GF-D8 (cell line): ENCODE measurements at places on chromosomes 7 and 10.

DNA sequence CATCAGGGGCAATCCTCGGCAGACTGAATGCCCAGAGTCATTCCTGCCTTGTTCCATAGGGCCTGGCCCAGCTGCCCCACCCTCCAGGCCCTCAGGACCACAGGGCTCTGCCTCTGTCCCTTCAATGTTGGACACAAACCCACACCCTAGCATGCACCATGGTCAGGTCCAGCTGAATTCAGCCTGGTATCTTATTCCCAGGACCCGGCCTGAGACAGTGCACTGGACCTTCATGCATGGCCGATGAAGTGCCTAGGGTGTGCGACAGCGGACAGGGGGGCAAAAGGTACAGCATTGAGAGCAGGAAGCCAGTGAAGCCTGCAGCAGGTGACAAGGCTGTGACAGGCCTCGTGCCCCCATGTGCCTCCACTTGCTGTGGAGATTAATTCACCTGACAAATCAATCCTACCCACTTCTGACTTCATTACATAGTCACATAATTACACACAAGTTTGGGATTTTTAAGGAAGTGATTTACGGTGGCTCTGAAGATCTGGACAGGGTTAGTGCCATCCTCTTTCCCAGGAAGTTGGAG is 261.9 kb downstream of the GRID1 start:
- no peak for DNase-seq

DNA sequence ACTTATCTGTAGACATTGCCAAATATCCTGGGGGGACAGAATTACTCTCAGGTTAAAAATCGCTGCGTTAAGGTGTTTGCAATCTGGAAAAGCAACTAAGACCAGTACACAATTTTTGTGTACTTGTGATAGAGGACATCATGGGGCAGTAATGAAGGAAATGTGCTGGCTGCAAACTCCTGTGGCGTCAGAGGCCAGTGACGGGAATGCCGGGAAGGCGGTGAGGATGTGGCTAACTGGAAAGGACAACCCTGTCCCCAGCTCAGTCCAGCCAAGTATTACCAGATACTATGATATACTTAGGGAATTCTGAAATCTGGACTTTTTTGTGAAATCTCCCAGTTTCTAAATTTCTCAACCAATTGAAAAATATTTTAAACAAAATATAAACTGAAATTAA is 103.1 kb upstream of the NANOS1 start:
- no peak for DNase-seq

DNA sequence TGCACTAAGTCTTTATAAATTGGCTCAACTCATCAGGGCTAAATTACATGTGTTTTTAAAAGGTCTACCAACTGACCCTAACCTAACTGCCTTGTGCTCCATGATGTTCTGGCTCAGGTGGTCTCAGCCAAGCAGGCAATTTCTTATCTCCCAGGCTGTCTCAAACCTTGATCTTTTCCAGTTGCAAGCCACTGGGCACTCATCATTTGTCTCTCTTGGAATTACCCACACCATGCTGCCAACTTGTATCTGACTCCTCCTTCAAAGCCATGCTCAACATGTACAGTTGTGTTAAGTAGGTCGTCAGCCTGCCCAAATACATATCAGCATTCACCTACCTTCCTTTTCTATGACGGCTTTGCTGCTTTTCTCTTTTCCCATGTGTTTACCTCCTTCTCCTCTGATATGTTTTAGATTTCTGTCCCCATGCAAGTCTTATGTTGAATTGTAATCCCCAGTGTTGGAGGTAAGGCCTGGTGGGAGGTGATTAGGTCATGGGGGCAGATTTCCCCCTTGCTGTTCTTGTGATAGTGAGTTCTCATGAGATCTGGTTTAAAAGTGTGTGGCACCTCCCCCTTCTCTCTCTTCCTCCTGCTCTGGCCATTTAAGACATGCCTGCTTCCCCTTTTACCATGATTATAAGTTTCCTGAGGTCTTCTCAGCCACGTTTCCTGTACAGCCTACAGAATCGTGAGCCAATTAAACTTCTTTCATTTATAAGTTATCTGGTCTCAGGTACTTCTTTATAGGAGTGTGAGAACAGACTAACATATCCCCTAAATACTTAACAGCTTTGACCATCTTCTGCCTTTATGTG is 130.0 kb downstream of the ELAPOR2 start:
- DNase-seq: no peak

DNA sequence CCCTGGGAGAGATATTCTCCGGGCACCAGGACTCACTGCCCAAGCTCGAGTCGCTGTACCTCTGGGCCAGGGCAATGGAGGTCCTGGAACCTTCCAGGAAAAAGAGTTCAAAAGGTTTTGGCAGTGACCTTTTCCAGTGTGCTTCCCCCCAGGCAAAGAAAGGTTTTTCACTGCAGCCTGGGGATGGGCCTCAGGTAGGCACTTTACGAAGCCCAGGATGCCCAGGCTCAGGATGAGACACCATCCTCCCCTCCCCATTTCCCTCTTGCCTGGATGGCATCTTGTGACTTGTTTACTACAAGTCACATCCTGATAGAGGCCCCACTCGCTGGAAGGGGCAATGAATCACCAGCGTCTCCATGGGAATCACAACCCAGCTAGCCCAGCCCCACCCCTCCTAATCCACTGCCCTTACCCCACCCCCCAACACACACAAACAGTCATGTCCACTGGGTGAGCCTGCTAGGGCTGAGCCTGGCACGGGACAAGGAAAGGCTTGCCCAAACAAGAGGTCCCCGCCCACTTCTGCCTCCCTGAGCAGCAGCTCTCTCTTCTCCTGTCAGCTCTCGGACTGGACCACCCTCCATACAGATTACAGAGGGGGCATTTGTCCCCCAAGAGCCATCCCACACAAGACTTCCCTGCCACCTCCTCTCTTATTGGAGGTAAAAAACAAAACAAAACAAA is 93.8 kb upstream of the SMNDC1 start:
- no peak for DNase-seq

- no peak for DNase-seq
Observed at GRCh38 chr7:142568435-142569097, 180.7 kb upstream of the PRSS1 start.

GRCh38 chr10:131703941-131704340 is 196.9 kb upstream of the PPP2R2D start:
- DNase-seq: no peak

GRCh38 chr10:35668865-35669650 is 27.0 kb upstream of the FZD8 start:
- DNase-seq: no peak

GRCh38 chr10:107585630-107586029 is 421.1 kb upstream of the SORCS1 start:
- DNase-seq: no peak

DNA sequence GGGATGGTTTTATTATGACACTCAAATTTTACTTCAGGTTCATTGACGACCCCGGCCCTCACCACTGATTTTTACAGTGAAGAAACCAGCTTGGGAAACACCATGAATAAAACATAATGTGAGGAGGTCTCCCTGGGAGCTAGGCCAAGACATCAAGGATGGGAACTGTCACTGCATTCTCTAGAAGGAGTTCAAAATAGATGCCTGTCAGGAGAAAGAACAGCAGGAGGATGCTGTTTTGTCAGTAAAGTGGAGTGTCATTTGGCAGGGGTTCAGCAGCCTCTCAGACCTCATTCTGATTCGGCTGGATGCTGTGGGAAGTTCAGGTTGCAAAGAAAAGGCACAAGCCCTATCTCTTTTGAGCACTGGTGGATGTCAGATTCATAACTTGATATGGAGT is 360.3 kb upstream of the C7orf33 start:
- DNase-seq: no peak

GRCh38 chr7:86904949-86905834 is 154.3 kb downstream of the ELAPOR2 start:
- no peak for DNase-seq

DNA sequence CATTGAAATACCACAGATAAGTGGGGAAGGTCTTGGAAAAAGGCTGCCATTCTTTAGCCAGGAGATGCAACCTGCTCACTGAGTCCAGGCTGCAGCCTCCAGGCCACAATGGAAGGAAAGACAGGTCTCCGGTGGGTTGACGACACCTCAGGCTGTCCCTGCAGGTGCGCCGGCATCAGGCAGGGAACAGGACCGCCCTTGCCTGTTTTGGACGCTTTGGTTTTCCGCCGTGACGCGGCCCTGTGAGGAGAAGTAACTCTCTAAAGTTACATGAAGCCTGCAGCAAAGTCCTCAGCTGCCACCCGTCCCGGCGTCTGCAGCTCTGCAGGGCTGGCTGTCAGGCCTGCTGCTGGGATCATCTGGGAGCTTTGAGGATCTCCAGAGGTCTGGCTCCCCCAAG is 147.0 kb downstream of the WDR37 start:
- no peak for DNase-seq
